ENCODE measurements at places on chromosomes 12 and 14. TPM values are rescaled to one million over a fixed set of nuclear protein-coding genes. Genes with fewer than 3 reads are reported as not detected.

- DNase-seq, result no peak
Measured at GRCh38 chr14:99679543-99679942, 4.6 kb upstream of the CYP46A1 start.

DNA sequence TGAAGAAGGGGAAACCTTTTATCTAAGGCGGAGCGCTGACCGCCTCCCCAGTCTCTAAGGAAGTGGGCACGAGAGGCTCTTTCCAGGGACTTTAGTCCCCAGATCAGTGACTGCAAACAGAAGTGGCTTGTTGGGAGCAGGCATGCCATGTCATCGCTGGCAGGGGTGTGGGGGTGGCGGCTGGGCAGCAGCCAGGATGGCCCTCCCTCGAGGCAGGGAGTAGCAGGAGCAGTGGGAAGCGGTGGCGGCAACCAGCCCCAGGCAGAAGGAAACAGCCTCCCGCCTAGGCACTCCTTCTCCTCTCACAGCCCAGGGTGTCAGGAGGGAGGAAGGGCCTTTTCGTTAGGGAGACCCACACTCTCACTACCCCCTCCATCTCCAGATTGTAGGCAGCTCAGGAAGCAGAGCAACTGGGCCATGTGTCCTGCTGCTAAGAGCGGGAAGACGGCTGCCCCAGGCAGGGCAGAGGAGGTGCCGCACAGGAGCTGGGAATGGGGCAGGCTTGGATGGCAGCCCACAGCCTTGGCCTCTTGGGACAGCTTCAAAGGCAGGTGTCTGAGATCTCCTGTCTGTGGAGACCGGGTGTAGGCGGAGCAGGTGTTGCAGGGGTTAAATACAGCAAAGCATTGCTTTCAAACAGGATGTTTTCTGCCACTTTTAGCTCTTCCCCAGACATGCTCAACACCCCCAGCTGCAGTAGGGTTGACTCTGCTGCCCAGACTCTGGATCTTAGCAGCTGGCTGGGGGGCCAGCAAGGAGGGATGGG is 21.8 kb downstream of the VDR start:
- no peak for DNase-seq

DNA sequence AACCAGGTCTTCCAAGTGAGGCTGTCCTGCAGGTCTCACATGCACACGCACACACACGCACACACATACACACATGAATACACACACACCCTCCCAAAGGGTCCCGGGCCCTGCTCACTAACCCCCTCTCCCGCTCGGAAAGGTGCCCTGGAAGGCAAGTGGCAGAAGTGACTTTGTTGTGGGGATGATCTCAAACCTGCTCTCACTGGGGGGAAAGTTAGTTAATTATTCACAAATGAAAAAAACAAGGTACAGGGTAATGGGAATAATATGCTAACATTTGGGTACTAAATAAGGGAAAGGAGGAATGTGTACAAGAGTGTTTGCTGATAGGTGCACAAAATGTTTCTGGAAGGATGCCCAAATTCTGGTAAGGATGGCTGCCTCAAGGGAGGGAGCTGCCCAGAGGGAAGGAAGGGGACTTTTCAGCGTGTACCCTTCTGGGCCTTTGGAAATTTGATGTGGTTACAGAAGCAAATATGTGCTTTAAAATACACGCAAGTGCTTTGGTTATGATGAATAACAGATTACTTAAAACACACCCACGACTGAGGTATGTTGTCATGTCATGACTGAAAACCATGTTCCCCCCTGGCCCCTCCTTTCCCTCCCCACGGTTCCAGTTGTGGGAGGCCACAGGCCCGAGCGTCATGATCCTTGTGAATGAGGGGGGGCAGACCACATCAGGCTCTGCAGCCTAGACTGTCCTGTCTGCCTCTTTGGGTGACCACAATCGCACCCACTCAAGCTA is 43.3 kb upstream of the PLEKHG6 start:
- peak; percentile 22 for DNase-seq

DNA sequence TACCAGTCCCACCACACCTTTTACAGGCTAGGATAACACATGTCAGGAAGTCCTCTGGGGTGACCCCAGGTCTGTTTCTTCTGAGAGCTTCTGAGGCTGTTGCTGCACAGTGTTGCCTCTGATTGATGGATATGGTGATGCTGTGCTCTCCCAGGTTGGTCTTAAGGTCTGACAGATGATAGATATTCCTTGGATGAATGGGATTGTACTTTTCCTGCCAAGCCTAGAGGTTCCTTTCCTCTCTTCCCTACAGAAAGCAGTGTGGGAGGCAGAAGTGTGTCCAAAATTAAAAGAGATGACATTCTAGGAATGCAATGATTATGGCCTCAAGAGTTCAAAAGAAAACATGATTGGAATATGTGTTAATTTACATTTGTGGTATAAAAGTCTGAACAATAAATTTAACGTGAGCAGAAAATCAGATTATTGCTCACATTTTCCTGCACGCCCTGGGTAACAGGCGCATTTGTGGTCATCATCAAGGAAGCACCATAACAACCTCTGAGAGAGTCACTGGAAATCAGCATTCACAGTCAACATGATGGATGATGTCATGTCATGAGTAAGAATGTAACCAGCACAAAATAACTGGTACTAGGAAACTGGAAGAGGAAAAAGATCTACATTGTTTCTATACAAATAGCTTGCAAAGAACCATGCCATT is 73.7 kb downstream of the BBS10 start:
- no peak for DNase-seq

DNA sequence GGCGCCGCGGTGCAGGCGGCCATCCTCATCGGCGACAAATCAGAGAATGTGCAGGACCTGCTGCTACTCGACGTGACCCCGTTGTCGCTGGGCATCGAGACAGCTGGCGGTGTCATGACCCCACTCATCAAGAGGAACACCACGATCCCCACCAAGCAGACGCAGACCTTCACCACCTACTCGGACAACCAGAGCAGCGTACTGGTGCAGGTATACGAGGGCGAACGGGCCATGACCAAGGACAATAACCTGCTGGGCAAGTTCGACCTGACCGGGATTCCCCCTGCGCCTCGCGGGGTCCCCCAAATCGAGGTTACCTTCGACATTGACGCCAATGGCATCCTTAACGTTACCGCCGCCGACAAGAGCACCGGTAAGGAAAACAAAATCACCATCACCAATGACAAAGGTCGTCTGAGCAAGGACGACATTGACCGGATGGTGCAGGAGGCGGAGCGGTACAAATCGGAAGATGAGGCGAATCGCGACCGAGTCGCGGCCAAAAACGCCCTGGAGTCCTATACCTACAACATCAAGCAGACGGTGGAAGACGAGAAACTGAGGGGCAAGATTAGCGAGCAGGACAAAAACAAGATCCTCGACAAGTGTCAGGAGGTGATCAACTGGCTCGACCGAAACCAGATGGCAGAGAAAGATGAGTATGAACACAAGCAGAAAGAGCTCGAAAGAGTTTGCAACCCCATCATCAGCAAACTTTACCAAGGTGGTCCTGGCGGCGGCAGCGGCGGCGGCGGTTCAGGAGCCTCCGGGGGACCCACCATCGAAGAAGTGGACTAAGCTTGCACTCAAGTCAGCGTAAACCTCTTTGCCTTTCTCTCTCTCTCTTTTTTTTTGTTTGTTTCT is 1.7 kb downstream of the HSPA2 start:
- DNase-seq, result no peak

- DNase-seq, result no peak
Measured at GRCh38 chr12:132483208-132483607, 6.7 kb upstream of the FBRSL1 start.

DNA sequence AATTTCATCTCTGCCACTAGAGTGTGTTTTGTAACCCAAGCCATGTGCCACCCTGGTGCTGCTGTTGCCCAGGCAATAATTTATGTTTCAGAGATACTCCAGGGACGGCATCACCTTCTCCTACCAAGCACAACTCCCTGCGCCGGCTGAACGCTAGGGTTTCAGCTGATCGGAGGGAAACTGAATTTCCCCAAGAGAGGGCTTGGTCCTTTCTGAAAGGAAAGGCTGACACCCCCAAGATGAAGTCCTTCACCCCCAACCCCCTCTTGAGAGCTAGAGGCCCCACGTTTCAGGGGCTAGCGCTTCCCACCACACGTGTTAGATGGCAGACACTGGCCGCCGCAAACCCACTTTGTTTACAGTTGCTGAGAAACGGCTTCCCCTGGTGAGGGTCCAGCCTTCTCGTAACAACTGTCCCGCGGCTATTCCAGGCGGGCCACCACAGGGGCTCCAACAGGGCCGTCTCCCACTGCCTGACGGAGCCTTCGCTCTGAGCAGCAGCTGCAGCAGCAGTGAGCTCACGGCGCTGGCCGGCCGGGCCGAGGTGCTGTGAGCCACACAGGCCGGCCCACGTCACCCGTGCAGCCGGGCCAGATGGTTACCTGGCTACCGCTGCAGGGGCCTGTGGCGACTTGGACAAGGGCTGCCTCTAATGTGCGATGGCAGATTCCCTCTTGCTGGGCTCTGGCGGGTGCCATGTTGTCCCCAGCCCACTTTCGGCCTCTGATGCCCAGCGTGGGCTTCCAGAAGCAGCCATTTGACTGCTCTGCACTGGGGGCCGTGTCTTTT is 66.4 kb downstream of the TESC start:
- no peak for DNase-seq

DNA sequence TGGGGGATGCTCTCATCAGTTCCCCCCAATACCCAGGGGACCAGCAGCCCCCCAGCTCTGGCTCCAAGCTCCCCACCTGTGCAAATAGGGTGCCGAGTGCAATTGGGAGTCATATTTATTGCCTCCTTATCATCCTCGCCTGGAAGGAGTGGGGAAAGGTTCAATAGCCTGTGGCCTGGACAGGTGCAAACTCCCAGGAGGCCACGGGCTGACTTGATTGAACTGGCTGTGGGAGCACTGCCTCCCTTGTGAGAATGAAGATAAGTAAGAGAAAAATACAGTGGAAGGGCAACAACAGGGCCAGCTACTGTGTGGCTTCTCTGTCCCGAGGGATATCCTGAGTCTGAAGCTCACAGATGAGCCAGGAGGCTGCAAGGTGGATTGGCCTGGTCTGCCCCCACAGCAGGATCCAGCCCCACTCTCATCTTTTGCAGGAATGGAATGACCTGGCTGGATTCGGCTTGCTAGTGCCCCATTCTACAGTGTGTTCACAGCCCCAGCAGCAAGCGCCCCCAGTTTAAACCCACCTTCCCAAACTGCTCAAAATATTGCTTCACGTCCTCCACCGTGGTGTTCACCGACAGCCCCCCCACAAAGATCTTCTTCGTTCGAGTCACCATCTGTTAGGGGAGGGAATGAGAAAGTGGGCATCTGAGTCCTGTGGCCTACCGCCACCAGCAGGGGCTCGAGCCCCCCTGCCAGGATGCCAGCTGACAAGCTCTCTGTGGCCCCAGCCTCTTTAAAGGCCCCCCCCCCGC is 6.3 kb downstream of the MSI1 start:
- no peak for DNase-seq

DNA sequence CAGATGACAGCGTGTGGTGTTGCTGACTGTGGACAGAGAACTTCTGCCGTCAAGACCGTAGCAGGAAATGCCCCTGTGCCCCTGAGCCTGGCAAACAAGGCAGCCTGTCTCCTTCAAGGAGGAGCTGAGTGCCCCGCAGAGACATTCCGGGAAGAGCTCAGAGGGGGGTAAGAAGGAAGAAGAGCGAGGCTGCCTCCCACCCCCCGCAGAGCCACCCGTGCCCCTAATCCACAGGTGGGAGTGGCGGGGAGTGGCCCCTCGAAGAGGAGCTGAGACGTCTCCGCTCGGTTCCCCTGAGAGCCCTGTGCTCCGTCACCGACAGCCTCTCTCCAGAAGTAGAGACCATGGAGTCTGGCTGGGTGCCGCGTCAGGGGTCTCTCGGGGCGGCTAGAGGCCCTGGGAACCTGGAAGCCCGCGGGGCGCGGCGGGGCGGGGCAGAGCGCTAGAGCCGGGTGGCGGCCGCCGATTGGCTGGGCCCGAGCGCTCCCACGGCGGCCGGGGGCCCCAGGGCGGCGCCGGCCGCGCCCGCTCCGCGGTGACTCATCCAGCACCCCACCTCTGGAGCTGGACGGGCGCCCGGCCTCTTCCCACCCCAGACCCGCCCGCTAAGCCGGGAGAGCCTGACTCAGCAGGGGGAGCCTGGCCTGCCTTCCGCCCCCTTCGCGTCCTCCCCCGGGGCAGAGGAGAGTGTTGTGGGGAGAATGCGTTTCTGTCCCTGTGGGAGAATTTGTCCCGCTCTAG is 25.2 kb upstream of the KRT78 start:
- peak; percentile 95 for DNase-seq

- DNase-seq, result no peak
Measured at GRCh38 chr14:103179094-103179493, 55.8 kb downstream of the TNFAIP2 start.

DNA sequence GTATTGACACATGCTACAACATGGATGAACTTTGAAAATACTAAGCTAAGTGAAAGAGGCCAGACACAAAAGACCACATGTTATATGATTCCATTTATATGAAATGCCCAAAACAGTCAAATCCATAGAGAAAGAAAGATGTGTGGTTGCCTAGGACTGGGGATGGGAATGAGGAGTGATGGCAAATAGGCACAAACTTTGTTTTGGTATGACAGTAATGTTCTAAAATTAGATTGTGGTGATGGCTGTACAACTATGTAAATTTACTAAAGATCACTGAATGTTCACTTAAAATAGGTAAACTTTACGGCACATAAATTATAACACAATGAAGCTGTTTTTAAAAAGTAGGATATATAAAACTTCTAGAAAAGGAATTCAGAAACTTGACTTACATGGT is 41.7 kb downstream of the PPP1R13B start:
- DNase-seq, result no peak

GRCh38 chr14:76786601-76787000 is 25.3 kb downstream of the VASH1 start:
- no peak for DNase-seq

DNA sequence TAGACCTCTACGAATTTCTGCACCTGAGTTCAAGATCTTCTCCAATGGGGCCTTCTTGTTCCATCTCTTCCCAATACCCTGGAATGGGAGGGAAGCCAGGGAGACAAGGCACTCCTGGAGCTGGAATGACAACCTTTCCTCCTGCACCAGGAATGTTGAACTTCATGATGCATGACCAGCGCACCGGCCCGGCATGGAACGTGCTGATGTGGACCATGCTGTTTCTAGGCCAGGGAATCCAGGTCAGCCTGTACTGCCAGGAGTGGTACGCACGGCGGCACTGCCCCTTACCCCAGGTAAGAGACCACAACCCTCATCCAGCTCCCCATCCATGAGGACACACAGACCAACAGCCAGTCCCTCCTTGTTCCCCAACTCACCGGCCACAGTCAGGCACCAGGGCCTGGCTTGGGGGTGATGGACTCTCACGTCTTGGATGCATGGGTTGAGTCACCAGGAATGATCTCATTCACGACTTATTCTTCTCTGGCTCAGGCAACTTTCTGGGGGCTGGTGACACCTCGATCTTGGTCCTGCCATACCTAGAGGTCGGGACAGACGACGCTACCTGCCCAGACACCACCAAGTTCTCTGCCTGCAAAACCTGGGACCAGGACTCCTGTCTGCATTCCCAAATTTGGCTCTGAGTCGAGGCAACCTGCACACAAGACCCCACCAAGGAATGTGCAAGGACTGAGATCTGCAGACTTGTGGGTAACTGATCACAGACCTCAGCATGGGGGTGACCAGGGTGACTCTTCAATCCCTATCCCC is 20.5 kb downstream of the SOAT2 start:
- DNase-seq, result peak; percentile 15

LRRK2 gene
- total RNA-seq, result not detected

CELA1 gene
- total RNA-seq, result not detected

All from PC-3 (cell line).